ENCODE measurements at places on chromosomes 1 and 21.

GRCh38 chr1:100115524-100115923 is 17.2 kb downstream of the SASS6 start:
- DNase-seq, result no peak

GRCh38 chr1:241605146-241605805 is 34.9 kb downstream of the CHML start:
- no peak for DNase-seq

DNA sequence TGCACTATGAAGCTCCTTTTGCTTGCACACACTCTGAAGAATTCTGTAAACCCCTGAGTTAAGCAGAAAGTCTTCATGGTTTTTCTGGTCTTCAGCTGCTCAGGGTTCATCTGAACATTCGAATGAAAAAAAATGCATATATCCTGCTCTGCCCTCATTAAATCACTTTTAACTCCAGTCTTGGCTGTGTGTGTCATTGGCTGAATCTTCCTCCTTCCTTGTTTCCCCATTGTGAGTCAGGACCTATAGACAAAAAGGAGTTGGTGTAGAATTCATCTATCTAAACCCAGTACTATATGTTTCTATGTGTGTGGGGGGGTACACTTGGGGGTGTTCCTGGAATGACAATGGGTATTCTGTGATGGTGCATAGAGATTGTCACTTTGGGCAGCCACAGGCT is 6.6 kb upstream of the SPRR1B start:
- DNase-seq, result no peak

DNA sequence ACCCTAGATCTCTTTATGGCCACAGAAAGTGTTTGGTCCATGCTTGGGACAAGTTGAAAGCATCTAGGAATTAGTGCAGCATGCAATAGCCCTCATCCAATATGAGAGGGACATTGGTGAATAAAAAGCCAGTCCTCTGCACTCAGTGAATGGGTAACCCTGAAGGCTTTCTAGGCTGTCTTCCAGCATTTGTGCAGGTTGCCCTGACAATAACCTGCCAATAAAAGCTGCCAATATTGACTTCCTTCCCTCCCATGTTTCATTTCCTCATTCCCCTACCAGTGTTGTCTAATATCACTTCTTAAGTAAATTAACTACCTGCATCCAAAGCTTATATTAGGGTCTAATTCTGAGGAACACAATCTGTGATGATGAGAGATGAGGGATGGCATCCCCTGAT is 563.6 kb upstream of the NEGR1 start:
- DNase-seq, result no peak

DNA sequence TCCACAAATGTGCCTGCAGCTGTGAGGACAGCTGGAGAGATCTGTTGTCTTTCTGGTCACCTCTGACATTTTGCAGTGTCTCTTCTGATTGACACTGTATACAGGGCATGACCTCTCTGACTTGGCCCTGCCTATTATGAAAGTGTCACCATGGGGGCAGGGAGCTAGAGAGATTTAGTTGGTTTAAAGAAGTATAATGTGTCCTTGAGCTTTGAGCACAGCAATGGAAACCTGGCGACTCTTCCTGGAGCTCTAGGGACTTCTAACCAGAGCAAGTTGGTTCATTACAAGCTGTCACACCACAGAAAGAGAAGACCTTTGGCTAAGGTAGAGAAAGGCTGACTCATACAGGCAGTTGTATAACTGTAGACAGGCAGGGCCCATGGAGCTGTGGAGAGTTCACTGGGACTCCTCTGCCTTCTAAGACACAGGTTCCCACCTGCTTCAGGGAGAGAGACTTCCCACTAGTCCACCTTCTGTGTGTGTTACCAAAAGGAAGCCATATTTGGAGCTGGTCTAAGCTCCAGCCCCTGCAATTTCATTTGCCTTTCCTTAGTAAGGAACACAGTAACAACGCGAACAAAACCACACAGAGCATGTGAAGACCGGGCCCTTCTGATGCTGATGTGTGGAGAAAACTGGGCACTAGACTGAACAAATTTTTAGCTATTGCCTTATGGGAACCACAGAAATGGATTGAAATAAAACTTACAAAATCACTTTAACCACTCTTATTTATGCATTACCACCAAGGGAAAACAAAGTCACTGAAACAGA is 90.5 kb upstream of the ADAR start:
- DNase-seq, result no peak

DNA sequence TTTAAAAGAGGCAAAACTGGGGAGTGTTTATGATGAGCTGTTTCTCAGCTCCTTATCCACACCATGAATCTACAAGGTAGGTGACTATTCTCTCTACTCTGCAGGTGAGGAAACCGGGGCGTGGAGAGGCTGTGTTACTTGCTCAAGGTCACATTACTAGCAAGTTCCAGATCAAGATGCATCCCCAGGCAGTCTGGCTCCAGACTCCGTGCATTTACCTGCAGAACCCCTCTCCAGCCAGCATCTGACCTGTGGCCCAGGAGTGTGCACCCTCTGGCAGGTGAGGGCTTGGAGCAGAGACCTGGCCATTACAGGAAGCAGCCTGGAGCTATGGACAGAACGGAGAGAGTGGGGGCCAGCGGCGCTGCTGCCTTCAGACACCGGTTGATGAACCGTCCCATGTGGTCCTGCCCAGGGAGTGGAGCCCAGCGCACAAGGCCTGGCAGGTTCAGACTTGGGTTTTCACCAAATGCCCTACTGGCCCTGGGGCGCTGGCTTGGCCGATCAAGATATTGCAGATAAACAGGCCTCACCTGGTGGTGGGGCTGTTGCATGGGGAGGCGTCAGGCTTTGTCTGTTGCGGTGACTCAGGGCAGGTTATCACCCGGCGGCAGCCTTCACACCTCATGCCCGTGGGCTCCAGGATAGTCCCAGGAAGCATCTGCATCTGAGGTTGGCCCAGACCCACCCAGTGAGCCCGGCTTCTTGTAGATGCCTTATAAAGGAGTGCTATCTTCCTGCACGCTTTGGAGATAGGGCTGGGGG is 29.2 kb upstream of the WNT4 start:
- DNase-seq, result no peak

DNA sequence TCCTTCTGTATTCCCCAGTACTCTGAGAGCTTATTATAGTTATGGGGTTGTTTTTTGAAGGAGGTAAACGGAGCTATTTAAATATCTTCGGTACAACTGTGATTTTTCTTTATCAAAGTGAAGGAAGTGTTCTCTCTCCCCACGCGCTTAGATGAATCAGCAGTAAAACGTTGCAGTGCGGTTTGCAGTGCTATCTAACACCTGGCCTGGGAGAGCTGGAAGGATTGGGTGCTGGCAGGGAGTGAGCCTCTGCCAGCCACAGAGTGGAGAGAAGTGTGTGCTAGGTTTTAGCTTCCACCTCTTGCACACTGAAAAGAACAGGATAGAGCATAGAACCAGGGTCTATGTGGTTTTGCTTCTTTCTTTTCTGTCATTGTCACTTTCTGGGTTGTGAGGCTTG is 165.9 kb downstream of the SDCCAG8 start:
- DNase-seq, result no peak

GRCh38 chr1:163069142-163069541 is at the start of gene RGS4:
Gene RGS4 (plus strand): TSS chr1:163069361. CDS start chr1:163069485, 124 bp downstream.
- DNase-seq, result no peak

GRCh38 chr1:151680826-151681225 is 35.8 kb downstream of the CELF3 start:
- no peak for DNase-seq

DNA sequence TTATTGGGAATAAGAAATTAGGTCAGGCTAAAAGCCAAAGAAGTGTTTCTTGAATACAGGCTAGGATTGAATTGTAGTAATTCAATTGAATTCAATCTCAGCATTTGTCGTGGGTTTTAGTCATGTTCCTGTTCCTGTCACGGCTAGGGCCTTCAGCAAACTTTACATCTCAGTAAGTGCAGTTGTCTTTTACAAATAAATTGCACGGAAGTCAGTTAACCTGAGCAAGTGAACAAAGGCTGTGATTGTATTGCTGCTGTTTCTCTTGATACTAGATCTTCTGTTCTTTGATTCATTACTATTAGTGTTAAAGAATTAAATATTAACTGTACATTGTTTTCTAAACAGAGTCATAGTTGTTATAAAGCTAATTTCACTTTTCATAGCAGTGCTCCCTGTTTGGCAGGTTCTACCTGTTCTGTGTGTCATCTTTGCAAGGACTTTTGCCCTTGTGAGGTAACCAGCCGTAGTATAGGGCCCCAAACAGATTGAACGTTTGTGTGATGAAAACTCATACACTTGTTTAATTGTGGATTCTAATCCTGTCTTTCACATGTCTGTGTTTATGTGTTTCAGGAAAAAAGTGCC is 164.4 kb downstream of the EDEM3 start:
- no peak for DNase-seq

- no peak for DNase-seq
Measured at GRCh38 chr21:45636951-45637646, 6.4 kb upstream of the PCBP3 start.

DNA sequence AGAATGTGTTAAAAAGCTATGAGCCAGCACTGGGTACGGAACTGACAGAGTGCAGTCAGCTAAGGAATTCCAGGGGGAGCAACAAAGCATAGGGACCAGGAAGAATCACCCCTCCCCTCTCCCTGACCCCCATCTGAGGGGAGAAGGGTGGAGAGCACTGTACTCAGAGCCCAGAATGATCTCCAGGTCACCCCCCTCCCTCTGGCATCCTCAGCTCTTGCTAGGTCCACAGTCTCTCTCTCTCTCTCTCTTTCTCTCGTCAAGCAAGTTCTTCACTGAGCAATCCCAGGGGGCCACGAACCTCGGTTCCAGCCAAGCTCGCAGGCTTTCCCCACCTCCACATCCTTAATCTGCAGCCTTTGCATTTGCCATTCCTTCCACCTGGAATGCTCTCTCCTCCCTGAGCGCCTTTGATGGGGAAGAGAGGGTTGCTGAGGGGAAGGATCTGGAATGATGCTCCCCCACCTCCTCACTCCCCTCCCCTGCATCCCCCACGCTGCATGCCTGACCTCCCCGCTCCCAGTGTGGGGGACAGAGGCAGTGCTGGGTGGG is 6.7 kb upstream of the WASF2 start:
- no peak for DNase-seq

GRCh38 chr1:199843861-199844260 is 183.6 kb upstream of the NR5A2 start:
- no peak for DNase-seq

GRCh38 chr1:83741770-83742169 is 257.2 kb downstream of the TTLL7 start:
- DNase-seq, result no peak

GRCh38 chr1:160189649-160190625 is at the start of gene CASQ1:
Gene CASQ1 (plus strand): TSS chr1:160190575. CDS start chr1:160190752, 177 bp downstream.
- no peak for DNase-seq

GRCh38 chr21:44578371-44579055 is 1.9 kb downstream of the KRTAP10-5 start:
- DNase-seq, result no peak

DNA sequence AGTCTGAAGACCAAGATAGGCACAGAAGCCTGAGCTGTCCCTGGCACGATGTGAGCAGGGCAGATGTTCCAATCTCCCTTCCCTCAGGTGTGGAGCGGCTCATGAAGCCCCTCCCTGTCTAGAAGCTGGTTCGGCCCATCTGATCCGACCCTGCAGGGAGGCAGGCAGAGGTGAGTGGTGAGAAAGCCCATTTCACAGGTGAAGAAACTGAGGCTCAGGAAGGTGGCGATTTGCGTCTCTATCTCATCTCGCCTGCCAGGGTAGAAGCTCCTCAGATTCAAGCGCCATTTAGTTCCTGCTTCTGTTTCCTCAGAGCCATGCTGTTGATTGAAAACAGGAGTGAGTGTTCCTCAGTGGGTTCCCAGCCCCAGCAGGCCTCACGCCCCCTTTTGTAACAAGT is 16.9 kb upstream of the TENT5B start:
- no peak for DNase-seq

GRCh38 chr1:8879922-8880676 is 1.6 kb upstream of the ENO1 start:
- DNase-seq, result no peak

DNA sequence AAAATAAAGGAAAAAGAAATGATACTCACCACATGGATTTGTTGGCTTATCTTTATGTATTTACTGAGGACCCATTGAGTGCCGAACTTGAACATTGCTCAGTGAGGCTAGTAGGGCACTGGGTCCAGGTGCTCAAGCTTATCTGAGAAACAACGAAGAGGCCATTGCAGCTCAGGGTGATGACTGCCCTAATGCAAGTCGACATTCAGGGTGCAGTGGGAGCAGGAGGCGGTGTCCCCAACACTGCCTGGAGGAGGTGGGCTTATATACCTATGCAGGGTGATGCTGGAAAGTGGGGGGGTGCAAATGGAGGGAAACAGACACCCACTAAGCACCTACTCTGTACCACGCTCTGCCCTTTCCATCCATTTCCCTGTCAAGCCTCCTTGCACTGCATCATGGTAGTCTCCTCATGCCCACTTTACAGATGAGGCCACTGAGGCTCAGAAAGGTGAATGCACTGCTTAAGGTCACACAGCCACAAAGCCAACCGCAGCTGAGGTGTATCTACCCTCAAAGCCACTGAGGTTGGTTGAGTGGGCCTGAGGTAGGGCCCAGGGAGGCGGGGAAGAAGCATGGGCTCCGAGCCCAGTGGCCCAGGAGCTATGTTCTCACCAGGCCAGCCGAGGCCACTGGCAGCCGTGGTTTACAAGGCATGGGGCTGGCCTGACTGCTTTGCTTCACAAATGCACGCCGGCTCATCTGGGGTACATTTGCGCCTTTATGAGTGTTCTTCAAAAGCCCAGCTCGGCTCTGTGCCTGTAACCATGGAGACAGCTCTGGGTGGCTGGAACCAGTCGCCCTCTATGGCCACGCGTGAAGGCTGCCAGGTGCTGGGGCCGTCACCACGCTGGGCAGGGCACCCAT is 103.8 kb downstream of the EPHB2 start:
- no peak for DNase-seq

- no peak for DNase-seq
Measured at GRCh38 chr1:38898653-38899230, 17.4 kb upstream of the GJA9 start.

DNA sequence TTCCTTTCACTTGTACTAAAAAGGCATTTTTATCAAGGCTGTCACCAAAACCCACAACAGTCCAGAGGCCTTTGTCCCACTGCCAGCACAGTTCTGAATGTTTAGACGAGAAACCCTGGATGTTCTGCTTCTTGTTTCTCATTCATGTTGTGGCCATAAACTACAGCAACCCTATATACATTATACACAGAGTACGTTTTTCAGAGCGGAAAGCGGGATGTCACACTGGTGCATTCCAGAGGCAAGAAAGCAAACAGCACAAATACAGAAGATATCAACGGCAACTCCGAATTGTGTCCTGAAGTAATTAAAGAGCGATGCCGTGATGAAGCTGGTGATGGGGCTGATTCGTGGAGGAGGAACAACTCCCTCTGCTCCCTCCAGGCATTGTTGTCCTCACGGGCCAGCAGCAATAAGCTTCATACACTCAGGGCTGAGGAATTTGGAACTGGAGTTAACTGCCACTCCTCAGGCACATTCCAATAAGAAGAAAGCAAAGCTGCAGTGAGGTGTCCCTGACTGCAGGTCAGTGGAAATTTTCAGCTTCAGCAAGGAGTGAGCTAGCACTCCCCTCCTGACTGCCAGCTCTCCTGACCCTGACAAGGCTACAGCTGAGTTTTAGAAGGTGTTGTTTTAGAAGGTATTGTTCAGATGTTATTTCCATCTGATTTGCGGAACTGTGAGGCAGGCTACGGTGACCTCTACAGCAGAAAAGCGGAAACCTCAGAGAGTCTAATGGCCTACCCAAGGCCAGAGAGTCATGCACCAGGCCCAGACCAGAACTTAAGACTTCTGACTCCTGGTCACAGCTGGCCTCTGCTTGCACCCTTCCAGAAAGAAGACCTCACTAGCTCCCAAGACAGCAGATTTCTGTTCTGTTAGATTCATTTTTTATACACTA is 149.0 kb downstream of the TGFBR3 start:
- no peak for DNase-seq

GRCh38 chr1:168365719-168366479 is 85.2 kb downstream of the TBX19 start:
- no peak for DNase-seq

GRCh38 chr1:67955591-67955990 is 94.8 kb downstream of the DIRAS3 start:
- no peak for DNase-seq

All from stimulated activated CD4-positive, alpha-beta T cell treated with anti-CD3 and anti-CD28 coated beads, Interleukin-1b, Interleukin-23, amount 100 ng/mL, for 1 hour (primary cell).